ENCODE measurements at places on chromosomes 16 and 17.

- no peak for DNase-seq
These were observed at the start of gene DOC2B for GRCh38 chr17:181245-182049. DOC2B (minus strand) TSS chr17:181650; CDS start chr17:181479, 171 bp downstream.

DNA sequence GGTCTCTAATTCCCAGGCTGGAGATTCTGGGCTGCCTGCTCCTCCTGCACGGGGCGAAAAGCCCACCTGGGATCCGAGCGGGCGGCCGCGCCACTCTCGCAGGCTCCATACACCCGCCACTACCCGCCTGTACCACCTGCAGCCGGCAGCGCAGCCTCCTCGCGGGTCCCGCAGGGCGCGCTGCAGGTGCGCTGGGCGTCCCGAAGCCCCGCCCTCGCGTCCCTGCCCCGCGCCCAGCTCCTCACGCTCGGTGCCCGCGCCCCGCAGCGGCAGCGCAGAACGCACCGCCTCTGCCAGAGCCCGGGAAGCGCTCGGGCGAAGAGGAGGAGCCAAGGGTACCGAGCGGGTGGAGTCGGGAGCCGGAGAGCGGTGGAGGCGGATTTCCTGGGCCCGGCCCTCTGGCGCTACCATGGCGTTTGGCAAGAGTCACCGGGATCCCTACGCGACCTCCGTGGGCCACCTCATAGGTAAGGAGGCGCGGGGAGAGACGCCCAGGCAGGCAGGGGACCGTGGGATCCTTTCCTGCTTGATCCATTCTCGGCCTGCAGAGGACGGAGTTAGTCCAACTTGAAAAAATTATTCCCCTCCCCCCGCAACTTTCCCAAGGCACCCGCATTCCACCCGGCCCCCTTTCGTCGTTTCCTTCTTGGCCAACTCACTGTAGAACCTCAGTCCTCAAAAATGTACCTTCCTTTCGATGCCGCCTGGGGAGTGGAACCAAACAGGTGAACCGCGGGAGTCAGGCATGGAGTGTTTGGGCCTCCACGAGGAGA, at the start of gene TOM1L1:
TSS of gene TOM1L1 (plus strand) at position 396 of the 773 bp plus-strand sequence. CDS start at position 410, 14 bp downstream.
- no peak for DNase-seq

DNA sequence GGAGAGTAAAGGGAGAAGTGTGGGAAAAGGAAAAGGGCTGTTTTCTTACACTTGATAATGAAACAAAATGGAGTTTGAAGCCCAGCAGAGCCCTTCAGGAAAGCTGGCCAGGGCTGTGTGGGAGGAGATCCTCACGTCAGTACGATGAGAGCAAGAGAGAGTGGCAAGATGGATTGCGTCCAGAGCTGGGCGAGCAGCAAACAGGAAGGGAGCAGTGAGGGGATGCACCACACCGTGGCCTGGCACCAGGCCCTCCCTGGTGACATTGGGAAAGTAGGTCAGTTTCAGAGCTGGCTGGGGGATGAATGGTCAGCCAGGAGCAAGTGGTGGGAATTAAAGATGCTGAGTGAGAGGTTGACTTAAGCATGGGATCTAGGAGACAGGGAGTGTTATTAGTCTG, 273.6 kb downstream of the GRIN2A start:
- DNase-seq, result no peak

DNA sequence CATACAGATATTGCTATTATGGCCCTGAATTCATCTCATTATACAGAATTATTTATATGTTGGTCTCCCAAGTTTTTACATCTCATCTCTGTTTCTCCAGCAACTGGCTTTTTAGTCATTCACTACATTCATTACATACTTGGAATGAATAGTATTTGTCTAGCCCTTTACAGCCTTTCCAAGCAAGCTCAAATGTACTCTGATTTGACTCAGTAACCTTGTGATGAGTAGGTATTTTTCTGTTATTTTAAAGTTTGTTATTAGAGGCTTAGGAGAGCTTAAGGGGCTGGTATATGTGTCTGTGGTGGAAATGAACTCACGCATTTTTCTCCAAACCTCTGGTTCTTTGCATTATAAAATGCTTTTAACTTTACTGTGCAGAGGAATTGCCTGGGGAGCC, 224.7 kb downstream of the SNX29 start:
- DNase-seq, result no peak

DNA sequence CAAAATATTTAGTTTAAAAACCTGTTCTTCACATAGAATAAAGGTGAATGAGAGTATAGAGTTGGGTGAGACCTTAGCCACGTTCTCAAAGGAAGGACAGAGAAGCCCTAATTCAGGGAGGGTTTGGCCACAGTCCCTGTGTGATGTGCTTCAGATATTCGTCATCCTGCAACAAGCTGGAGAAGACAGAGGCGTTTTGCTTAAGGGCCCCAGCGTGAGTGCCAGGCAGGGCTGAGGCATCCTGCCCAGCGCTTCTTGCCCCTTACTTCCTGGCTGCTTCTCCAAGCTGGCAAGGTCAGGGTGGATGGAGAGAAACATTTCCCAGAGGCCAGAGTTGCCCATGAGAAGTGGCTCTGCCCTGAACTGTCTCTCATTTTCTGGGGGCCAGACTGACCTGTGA, 46.9 kb downstream of the AXIN2 start:
- no peak for DNase-seq

- no peak for DNase-seq
These were observed 8.3 kb downstream of the FLII start for GRCh38 chr17:18250259-18250658.

DNA sequence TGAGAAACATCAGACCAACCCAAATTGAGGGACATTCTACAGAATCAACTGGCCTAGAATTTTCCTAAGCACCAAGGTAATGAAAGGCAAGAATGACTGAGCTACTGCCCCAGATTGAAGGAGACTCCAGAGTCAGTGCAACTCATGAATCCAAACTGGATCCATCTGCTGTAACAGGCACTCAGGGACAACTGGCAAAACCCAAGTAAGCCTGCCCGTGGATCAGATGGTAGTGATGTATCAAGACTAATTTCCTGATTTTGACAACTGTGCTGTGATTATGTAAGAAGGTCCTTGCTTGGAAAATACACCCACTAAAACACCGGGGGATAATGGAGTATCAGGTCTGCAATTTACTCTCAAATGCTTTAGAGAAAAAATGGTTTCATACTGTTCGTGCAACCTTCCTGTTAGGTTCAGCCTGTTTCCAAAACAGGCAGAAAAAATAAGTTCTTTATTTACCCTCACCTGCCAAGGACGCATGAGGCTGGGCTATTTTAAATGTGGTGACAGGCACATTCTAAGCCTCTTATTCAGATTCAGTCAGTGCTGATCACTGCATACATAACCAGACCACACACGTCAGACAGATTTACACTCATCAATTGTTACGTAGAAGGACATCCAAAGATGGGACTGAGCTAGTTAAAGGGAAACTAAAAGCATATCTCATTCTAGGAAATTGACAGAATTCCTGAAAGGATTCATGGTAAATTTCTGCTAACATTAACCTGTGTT, 7.0 kb downstream of the MBTPS1 start:
- no peak for DNase-seq

DNA sequence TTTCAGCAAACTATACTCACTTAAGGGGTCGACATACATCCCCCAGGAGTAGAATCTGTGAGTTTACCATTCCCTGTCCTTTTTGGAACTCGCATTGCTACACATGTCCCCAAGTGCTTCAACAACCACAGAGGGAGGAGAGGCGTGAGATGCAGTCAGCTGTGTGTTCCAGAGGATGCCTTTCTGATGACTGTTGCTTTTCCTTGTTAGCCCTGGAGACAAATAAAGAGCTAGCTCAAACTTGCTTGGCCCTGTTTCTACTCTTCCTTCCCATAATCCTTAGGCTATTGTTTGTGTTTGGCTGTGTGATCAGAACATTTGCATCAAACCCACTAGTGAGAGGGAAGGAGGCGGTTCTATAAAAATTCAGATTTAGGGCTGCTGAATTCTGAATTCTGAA, 264.0 kb downstream of the ENGASE start:
- no peak for DNase-seq

DNA sequence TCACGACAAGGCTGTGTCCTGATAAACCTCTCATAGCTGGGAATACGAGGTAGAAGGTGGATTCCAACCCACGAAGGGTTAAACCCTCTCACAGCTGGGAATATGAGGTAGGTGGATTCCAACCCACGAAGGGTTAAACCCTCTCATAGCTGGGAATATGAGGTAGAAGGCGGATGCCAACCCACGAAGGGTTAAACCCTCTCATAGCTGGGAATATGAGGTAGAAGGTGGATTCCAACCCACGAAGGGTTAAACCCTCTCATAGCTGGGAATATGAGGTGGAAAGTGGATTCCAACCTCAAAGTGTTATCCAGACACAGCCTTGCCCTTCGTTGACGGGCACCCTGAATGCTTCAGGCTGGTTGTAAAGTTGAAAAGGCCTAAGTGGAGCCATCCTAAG, 31.0 kb downstream of the AXIN1 start:
- no peak for DNase-seq

DNA sequence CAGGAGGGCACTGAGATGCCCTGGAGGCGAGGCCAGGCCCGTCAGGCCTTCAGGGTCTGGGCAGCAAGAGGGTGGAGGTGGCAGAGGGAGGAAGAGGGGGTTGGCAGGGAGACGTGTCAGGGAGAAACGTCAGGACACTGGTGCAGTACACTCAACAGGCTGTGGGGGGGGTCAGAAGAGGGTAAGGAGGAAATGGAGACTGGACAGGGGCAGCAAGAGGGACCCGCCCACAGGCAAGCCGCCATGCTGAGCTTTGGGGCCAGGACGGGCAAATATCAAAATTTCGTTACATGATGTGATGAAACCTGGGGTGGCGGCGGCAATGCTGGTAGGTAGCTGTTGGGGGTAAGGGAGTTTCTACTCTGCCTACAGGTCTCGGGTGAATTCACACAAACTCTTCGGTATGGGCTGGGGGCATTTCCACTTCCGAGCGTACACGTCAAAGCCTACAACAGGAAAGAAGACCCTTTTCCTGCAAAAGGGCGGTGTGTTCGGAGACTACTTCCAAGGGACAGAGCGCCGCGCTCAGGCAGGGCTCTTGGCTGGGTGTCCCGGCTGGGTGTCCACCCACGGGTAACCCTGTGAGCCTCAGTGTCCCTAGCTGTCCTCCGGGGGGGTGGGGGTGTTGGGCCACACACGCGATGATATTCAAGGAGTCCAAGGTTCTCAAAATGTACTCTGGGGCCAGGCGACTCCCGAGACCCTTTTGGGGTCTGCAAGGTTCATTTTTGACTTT, 43.3 kb upstream of the ATP2A3 start:
- no peak for DNase-seq

GRCh38 chr17:40986920-40987319, 2.8 kb upstream of the KRT40 start:
- no peak for DNase-seq
